ENCODE measurements at places on chromosomes 7 and 10.
A peak's percentile ranks its signal among the peaks of the same experiment; 100 is the strongest.

- DNase-seq: no peak
Observed at GRCh38 chr7:109111086-109111485, 541.4 kb downstream of the DNAJB9 start.

DNA sequence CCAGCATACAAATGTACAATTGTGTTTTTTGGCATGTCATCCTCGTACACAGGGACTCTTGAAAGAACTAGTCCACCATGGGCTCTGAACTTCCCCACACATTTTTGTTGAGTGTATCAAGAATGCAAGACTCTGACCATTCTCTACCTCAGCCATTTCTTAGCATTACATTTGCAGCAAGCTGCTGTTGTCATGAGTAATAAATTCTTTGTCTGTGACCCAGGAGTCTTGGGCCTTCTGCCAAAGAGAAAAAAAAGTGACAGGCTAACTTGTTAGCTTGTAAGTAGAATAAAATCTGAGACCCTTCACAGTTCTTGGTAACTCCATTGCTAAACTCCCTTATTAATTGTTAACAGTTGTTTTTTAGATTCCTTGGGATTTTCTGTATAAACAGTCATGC lies 542.3 kb upstream of the MBL2 start:
- DNase-seq: no peak

GRCh38 chr10:110967645-110968044 lies 48.2 kb downstream of the SHOC2 start:
- no peak for DNase-seq

DNA sequence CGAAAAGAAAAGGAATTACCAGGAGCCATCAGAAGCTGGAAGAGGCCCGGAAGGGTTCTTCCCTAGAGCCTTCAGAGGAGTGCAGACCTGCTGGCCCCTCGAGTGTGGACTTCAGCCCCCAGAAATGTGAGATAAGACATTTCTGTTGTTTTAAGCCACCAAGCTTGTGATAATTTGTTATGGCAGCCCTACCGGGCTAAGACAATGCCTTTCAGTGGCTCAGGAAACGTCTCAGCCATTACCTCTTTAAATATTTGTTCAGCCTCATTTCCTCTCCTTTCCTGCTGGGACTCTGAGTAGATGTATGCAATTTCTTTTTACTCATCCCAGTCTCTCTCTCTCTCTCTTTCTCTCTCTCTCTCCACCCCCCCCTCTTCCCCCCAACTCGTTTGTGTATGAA lies 174.7 kb upstream of the GRB10 start:
- DNase-seq: no peak

- no peak for DNase-seq
Observed at GRCh38 chr7:129831424-129832058, 121.2 kb downstream of the UBE2H start.

DNA sequence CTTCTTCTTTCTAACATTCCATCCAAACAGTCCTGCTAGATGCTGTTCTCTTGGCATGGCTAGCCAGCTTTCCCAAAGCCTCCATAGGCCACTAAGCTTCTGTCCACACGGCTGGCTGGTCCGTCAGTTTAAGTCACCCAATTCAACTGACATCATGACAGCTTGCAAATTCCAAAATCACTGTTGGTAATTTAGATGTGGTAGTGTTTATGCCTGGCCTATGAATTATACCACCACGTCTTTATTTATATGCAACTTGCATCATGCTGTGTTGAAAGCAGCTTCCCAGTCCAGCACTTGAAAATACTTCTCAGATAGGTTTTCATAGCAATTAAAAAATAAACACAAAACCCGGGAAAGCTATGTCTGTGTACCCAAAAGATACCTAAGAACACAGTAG lies 2.2 kb upstream of the VIM start:
- DNase-seq: no peak

- DNase-seq: no peak
Observed at GRCh38 chr10:3763852-3764625, 21.0 kb downstream of the KLF6 start.

DNA sequence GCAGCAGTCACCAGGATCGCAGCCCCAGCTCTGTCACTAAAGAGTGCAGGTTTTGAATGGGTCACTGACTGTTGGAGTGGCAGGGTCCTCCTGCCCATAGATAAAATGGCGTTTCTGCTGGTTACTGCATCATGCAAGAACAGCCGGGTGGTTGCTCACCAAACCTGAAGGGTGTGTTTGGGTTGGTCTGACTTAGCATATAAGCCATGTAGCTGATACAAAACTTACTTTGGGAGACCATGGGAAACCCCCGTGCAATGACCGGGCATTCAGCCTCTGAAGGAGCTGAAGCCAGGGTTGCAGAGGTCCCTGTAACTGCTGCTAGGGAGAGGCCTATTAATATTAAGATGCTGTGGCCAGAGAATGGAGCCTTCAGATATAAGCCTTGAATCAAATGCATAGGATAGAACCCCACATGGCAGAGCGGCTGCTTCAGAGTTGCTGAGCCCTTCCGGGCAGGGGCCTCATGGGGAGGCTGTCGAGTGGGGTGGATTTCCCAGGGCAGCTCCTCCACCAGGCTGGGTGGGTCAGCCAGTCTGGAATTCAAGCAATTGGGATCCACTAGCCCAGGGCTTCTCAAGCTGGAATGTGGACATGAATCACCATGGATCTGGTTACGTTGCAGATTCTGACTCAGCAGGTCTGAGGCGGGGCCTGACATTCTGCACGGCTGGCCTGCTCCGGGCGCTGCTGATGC lies 70.9 kb upstream of the CTBP2 start:
- DNase-seq: no peak

DNA sequence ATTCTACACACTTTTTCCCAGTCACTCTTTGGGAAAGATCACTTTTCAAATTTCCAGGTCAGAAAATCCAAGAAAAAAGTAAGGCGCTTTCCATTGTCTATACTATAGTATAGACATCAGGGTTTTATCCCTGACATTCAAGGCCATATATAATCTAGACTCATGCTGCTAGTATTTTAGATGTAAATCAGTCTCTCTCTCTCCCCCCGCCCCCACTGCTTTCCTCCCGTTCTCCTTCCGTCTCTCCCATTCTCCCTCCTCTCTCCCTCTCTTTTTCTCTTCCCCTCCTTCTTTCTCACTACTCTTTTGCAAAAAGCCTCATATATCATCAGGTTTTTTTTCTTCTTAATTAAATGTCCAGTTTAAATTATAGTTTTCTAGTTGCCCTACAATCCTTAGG lies 154.8 kb downstream of the PHF14 start:
- DNase-seq: peak; percentile 18

GRCh38 chr7:1054438-1054837 lies 10.1 kb downstream of the GPR146 start:
- DNase-seq: no peak

DNA sequence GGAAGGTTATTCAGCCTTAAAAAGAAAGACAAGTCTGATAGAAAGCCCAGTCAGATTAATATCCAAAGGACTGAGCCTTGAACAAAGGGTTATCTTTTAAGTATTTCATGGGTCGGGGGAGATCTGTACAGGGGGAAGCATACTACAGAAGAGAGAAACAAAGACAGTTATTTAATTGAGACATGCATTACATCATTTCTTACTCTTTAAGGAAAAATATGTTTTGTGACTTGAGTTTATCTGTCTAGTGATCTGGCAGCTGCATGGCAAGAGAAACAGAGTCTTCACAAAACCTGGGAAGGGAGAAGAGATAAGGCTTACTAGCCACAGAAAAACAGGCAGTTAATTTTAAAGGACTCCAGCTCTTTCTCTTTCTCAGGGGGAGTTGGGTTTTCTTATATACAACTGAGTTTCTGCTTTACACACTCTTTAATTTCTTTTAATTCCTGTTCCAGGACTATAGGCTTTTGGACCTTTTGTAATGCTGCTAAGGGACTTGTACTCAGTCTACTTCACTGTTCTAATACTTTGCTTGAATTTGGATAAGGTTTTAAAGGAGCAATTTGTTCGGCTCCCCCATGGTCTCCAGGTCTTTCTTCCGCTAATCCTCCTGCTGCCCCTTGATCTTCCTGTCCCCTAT lies 20.9 kb upstream of the CYP3A43 start:
- no peak for DNase-seq

DNA sequence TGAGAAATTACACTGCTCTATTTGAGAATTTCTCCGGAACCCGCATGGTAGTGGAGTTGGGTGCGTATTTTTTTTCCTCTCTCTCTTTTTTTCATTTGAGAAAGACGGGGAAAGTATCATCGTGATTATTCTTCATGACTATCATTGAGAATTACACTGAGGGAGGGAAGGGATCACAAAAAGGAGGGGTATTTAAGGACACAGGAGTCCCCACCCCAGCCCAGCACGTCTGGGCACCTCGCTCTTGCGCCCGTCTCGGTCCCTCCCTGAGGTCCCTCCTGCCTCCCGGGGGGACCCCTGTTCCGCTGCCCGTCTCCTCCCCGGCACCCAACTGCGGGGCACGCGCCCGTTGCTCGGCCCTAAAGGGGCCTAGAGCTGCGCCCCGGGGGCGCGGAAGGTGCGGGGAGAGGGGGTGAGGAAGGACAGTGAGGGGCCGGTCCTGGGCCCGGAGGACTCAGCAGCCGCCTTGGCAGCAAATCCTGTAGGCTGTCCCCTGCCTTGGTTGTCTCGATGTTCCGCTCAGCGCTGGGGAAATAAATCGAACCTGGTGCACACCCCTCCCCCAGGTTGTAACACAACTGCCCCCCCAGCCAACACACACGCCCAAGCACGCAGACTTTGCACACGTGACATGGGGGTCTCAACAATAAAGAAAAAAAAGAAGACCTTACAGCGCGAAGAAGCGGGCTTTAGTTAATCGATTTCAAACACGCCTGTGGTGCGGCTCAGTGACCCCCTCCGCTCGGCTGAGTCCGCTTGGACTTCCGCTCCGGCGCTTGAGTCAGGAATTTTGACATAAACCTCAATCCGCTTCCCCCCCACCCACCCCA lies 18.6 kb upstream of the GATA3 start:
- no peak for DNase-seq

DNA sequence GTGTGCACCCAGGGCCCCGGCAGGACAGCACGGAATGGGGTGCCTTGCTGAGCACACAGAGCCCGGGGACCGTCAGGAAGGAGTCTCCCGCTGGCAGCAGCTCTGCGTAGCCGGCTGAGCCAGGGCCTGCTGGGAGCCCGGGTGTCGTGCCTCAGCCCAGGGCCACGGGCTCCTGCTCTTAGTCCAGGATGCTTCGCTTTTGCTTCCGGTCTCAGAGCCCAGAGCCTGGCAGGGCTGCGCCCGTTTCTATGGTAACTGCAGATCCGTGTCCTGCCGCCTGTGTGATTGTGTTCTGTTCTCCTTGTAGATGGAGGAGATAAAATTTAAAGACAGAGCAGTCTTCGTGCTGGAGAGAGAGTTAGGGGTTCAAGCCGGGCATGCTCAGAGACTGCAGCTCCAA lies 53.7 kb upstream of the DPYSL4 start:
- peak; percentile 18 for DNase-seq

GRCh38 chr7:70376561-70377031 lies 755.3 kb upstream of the GALNT17 start:
- peak; percentile 64 for DNase-seq

DNA sequence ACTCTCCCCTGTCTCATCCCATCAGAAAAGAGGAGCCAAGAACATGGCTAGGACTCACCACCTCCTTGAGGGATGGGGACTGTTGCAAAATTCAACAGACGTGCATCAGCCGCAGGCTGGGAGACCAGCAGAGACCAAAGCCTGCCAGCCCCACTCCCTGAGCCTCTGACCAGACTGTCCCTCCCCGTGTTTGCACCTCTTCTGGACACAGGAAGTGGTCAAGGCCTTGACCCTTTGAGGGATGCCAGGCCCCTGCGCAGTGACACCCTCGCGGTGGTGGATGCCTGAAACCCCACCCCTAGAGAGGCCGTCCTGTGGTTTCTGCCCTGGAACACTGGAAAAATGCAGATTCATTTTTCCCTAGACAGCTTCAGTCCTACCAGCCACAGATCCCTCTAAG lies 128.4 kb upstream of the TCF7L2 start:
- DNase-seq: no peak

DNA sequence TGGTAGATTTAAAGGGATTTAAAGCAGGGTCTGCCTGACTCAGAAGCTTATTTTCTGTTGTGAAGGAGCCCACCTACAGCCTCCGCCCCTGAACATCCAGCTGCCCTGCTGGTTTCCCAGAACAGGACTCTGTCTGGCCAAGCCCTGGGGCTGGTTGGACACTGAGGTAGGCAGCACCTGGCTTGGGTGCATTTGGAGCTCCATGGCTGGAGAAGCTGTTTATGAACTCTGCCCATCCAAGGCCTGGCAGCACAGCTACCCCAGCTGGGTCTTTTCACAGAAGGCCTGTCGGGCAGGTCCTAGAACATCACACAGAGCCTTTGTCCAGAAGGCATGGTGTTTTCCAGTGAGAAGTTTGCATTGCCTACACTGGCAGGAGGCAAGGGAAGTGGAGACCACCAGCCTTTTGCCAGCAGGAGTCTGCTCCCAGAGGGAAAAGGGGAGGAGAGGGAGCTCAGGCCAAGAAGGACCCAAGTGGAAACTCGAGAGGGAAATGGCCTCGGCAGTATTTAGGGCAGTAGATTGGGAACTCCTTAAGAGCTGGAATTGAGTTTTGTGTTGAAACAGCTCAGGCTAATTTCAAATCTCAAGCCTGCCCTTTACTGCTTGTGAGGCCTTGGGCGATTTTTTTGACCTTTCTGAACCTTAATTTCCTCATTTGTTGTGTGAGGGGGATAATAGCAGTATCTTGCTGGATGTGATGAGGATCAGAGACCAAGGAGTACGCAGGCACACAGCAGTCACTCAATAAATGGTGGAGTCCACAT lies 12.3 kb upstream of the PDCD4 start:
- no peak for DNase-seq

GRCh38 chr10:97067716-97068391 lies 117.9 kb downstream of the SLIT1 start:
- peak; percentile 36 for DNase-seq

GRCh38 chr10:103058034-103058433 lies 135.0 kb downstream of the NT5C2 start:
- DNase-seq: no peak

- no peak for DNase-seq
Observed at GRCh38 chr7:231030-231857, 38.9 kb downstream of the FAM20C start.

- DNase-seq: no peak
Observed at GRCh38 chr7:138081868-138082267, 5.6 kb downstream of the AKR1D1 start.

DNA sequence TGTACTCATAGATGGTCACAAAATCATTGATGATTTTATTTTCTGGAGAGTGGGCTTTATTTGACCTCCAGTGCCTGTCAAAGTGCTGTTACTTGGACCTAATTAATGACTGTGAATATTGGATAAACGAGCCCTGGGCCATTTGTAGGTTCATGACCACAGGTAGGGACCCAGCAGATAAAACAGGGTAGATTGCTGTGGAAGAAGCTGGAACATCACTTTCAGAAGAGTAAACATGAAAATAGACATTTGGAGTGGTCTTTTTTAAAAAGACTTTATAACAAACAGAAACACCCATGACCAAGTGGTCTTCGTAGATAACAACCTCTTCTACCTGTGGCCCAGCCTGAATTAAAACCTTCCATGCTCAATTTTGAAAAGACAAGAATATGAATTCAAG lies 472.8 kb upstream of the MKI67 start:
- DNase-seq: no peak
